Activated T-helper 1 cell treated with anti-CD3 and anti-CD28 coated beads, Interleukin-12 subunit alpha, Interleukin-12 subunit beta, Interleukin-2, Interleukin-4 antibody, amounts not matched to agents 30 ng/mL and 10 ng/mL and 1 ng/mL, durations not matched to agents 14 hours and 24 hours and 36 hours (primary cell): ENCODE measurements at places on chromosomes 6 and 20.

- DNase-seq = no peak
Measured at GRCh38 chr20:23248461-23248882, 102.1 kb upstream of the NXT1 start.

DNA sequence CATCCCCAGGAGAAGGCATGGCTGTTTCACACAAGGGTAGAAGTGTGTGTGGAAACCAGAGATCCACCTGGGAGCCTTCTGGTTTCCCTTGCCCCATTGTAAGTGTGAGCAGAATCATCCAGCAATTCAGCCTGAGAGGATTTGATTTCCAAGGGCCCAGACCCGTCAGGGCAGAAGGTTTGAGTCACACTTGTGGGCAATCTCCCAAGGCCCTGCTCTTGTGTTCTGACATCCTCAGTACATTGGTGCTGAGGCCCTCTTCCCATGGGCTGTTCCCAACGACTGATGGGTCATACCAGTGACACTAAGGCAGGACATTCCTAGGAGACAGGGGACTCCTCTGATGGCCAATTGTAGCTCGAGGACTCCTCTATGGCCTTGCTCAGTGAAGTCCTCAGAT is 58.2 kb upstream of the POLR1H start:
- no peak for DNase-seq

DNA sequence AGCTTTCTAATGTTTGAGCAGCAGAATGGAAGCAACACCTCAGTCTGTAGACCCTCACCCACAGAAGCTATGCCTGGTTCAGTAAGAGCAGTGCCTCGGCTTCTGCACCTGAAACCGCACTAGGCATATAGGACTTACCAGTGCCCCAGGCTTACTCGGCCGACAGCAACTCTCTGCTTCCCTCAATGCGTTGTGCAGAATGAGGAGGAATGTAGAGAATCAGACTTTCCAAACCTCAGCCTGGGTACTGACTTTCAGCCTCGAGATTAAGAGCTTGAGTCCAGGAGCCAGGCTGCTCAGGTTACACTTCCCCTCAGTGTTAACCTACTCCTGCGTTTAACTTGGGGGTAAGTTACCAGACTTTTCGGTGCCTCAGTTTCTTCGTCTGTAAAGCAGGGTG is 8.6 kb downstream of the EYA2 start:
- DNase-seq = no peak

DNA sequence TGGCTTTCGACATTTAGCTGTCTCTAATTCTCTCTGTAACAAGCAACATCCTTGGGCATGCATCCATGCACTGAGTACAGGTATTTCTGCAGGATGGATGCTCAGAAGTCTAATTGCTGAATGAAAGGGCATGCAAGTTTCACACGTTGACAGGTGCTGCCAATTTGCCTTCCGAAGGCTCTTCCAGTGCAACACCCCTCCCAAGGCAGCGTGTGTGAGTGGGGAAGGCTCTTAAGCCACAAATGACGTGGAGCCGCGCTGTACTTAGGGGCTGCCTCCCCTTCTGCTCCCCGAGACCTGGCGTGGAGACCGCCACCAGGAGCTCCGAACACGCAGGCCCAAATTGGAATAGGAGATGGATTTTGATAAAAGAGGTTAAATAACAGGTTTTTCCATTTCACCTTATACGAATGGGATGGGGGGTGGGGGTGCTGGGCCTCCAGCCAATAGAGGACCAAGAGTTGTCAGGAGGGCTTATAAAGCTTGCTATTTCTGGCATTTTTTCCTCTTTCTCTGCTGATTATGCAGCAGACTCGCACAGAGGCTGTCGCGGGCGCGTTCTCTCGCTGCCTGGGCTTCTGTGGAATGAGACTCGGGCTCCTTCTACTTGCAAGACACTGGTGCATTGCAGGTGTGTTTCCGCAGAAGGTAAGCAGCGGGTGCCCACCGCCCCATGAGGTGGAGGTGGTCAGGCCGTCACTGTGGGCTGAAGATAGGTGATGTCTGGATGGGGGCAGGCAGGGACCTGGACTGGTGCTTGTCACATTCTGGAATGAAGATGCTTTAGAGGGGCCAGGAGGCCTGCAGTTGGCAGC is 30.9 kb downstream of the TOX2 start:
- no peak for DNase-seq

DNA sequence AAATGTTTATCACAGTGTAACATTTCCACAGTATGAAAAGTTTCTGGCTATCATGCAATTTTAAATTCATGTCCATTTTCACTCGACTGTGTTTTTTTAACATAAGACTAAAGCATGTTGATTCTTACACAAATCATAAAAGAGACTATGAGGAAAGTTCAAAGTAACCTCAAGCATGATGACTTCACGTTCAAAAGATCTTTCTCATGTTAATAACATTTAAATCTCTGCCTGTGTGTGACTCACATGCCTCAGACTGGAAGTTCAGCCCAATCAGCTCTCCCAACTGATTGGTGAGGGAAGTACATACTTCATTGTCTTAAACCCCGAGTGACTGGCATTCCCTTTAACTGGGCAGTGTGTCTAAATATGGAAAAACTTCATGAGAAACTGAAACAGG is 37.4 kb downstream of the ATXN1 start:
- no peak for DNase-seq

- DNase-seq = no peak
Measured at GRCh38 chr6:137919502-137919823, 52.4 kb downstream of the TNFAIP3 start.

GRCh38 chr6:16392010-16392409 is 153.6 kb downstream of the GMPR start:
- DNase-seq = no peak

GRCh38 chr6:82840571-82840970 is 225.1 kb downstream of the UBE3D start:
- DNase-seq = no peak

DNA sequence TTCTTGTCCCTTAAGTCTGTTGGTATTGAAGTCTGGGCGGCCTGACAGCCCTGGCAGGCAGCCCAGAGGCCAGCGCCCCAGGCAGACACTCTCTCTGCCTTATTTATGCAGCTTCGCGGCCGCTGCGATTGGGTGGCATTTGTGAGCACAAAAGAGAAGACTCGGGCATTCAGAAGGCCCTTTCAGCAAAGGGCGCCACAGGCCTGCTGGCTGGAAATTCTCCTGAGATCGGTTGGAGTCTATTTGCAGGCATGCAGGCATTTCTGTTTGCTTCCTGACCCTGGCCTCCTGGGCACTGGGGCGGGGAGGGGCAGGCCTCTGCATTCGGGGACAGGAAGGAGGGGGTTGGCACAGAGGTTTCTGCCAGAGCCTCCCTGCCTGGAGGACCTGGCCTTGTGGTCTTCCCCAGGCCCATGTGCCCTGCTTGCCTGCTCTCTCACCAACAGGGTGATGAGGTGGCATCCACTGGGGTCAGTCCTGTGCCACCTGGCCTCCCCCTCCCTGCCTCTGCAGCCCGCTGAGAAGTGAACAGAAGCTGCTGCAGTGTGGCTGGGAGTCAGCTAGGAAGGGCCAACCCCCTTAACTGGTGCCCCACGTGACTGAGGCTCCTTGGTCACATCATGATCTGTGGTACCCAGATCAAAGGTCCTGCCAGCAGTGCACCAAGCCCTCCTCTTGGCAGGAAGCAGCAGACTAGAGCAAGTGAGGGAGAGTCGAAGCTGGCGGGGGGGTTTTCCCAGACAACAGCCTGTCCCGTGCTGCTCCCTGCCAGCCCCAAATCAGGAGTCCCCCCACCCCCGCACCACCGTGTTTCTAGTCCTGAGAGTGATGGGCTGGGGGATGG is 16.6 kb upstream of the CCDC167 start:
- peak; percentile 81 for DNase-seq

- DNase-seq = no peak
Measured at GRCh38 chr6:16700916-16701234, 60.4 kb downstream of the ATXN1 start.

- DNase-seq = no peak
Measured at GRCh38 chr6:15444881-15445280, 199.0 kb downstream of the JARID2 start.

DNA sequence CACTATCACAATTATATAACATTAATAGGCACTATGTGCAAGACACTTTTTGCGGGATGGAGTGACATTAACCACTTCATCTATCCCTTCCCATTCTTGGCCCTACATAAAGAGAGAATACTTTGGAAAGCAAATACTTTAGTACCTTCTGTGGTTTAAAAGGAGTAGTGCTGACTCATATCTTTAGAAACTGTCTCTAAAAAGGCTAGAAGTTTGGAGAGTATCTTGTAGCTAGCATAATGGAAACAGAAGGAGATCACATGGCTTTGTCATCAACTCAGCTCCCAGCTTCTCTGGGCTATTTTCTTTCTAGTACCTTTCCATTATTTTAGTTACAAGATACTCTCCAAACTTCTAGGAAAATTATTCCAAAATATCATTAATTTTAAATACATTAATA is 157.5 kb downstream of the ADGRG6 start:
- no peak for DNase-seq

DNA sequence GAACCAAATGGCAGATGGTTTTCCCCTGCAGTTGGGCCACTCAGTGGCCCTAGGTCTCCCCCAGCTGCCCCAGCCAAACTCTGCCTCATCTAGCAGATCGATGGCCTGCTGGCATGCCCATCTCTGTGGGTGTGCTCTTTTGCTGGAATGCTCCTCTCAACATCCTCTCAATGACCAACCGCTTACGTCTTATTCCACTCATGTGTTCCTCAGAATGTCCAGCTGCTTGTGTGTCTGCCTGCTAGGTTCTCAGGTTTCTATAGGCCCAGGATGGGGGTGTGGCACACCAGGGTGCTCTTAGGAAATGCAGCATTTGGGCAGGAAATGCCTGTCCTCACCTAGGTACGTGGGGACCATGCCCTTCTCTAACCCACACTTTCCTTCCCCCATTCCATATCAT is 509.9 kb upstream of the SYNCRIP start:
- no peak for DNase-seq

DNA sequence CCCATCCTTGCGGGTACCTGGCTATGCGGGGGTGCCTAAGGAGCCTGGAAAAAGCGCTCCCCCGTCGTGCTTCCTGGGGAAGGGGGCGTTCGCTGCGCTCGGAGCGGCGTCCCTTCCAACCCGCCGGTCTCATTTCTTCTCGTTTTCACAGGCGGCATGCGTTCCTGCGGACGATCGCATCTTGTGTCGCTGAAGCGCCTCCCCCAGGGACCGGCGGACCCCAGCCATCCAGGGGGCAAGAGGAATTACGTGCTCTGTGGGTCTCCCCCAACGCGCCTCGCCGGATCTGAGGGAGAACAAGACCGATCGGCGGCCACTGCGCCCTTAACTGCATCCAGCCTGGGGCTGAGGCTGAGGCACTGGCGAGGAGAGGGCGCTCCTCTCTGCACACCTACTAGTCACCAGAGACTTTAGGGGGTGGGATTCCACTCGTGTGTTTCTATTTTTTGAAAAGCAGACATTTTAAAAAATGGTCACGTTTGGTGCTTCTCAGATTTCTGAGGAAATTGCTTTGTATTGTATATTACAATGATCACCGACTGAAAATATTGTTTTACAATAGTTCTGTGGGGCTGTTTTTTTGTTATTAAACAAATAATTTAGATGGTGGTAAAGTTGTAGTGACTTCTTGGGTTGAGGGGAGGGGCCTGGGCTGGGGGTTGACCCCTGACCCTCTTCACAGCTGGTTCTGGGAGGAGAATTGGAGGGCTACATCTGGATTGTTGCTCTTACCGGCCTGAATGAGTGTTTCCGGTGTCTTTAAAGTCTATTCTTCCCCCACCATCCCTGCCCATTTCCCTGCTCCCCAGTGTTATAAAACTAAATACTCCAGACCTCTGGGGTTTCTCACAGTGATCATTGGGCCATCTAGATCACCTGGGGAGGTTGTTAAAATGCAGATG is 1.1 kb downstream of the ID1 start:
- no peak for DNase-seq

GRCh38 chr6:117270843-117271507 is 5.6 kb downstream of the VGLL2 start:
- DNase-seq = no peak
